ENCODE measurements at places on chromosomes 6 and 20.

GRCh38 chr20:61056627-61057442 is 195.2 kb upstream of the CDH4 start:
- no peak for DNase-seq

GRCh38 chr6:4355241-4355640 is 219.9 kb upstream of the ECI2 start:
- no peak for DNase-seq

GRCh38 chr20:57153238-57153905 is 113.1 kb downstream of the BMP7 start:
- no peak for DNase-seq

DNA sequence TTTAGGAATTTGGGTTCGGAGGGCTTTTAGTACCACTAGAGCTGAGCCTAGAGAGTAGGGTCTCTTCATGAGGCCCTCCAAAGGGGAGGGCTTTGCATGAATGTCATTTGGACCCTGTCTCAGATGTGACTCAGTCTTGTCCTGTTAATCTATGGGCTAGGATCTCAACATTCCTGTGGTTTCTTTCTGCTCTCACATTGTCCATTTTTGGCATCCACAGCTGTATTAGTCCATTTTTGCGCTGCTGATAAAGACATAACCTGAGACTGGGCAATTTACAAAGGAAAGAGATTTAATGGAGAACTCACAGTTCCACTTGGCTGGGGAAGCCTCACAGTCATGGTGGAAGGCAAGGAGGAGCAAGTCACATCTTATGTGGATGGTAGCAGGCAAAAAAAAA is 61.0 kb downstream of the CRYBG1 start:
- no peak for DNase-seq

DNA sequence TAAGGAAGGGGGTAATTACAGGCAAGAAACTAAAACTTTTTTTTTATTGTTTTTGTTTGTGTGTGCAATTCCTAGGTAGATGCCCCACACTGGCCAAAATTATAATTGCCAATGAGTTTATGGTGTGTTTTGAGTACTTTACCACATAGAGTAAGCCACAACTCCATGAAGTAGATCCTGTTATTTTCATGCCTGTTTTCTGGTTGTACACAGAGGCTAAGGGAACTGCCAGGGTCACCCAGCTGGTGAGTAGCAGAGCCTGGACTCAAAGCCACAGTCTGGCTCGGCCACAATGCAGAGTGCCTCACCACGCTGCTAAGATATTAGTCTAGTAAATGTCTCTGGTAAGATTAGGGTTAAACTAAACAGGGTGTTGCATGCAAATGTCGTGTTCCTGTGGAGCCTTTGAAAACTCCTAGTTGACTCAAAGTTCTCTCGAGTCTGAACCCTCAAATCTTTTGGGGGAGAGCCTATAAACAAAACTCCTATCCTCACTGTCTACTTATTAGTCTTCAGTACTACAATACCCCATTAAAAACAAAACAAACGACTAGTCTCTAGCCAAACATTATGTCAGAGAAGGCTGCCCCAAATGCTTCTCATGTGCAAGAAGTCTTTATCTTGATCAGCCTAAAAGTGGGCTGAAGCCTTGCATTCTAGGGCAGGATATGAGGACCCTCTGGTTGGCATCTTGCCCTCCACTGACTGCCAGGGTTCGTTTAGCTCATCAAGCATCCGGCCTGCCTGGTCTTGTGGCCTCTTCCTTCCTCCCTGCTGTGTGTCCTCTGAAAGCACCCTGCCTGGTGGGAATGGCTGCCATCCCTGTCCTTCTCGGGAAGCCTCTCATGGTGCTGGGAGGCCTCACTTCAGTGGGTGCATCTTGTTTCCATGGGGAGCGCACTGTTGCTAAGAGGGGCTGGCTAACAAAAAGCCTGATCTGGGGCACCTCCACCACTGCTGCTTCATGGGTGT is 4.2 kb downstream of the DUSP22 start:
- no peak for DNase-seq
